ENCODE measurements at places on chromosomes 2 and 18. TPM values are rescaled to one million over a fixed set of nuclear protein-coding genes. Genes with fewer than 3 reads are reported as not detected.

The IL36G gene
- total RNA-seq: not detected

The NEU2 gene
- not detected for total RNA-seq

The B3GNT7 gene
- 47.2 TPM for total RNA-seq

The C1QL2 gene
- total RNA-seq: not detected

The MOCOS gene
- total RNA-seq: 54.0 TPM

The LAMA3 gene
- total RNA-seq: 0.98 TPM

The ITPRIPL1 gene
- 11.2 TPM for total RNA-seq

The CAPN14 gene
- total RNA-seq: 0.98 TPM

The IL1F10 gene
- total RNA-seq: not detected

The ARHGEF33 gene
- not detected for total RNA-seq

The DNAJC5G gene
- total RNA-seq: not detected
